ENCODE measurements at places on chromosomes 16 and 17.
A peak's percentile ranks its signal among the peaks of the same experiment; 100 is the strongest.

DNA sequence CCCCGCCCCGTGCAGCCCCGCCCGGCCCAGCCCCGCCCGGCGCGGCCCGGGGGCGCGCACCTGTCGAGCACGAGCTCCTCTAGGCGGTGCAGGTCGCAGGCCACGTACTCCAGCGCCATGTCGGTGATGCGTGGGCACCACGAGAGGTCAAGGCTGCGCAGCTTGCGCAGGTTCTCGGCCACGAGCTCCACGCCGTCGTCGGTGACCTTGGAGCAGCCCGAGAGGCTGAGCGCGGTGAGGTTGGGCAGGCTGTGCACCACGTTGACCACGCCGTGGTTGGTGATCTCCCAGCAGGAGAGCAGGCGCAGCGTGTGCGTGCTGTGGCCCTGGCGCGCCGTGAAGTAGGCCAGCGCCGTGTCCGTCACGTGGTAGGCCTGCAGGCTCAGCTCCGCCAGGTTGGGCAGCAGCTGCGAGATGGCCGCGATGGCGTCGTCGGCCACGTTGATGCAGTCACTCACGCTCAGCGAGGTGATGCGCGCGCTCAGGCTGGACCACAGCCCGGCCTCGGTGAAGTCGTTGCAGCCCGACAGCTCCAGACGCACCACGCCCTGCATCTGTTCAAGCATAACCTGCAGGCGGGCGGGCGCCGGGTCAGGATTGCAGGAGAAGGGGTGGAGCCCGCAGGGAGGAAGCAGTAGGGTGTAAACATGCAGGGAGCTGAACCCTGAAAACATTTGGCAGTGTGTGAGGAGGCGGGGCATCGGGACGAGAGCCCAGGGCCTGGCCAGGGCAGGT is 5.3 kb upstream of the WDR24 start:
- DNase-seq = no peak

GRCh38 chr17:47797797-47798196 is 23.8 kb downstream of the OSBPL7 start:
- DNase-seq = no peak

DNA sequence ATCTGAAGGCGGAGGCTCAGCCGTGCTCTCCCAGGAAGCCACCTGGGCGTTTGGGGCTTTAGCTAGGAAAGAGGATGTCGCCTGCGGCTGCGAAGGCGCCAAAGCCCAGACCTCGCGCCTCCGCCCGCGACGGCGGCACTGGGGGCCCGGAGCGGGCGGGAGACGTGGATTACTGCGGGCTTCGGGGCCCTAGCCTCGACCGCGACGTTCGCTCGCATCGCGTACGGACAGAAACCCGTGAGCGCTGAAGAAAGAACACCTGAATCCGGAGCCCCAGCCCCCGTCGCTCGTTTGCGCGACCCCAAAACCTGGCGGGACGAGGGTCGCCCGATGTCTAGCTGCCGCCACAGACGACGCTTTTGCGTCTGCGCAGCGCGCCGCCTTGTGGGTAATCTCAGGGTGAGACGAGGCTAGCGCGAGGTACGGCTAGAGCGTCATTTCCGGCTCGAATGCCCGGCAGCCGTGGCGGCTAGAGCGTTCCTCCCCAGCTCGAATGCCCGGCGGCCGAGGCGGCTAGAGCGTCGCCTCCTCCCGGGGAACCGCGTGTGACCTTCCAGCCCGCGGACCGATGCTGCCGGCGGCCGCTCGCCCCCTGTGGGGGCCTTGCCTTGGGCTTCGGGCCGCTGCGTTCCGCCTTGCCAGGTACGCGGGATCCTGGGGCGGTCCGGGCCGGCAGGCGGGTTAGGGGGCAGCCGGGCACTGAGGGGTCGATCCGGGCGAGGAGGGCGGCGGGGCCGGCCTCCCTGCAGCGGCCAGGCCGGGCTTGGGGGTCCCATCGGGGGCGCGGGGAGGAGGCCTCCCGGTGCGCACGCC is at the start of gene MRPL12:
Gene MRPL12 (plus strand): TSS at position 434 of the 813 bp plus-strand sequence. CDS start 135 bp downstream, at position 569.
- peak; percentile 89 for DNase-seq

GRCh38 chr17:37194208-37194607 is 181.6 kb upstream of the C17orf78 start:
- no peak for DNase-seq

GRCh38 chr17:3527896-3528295 is 29.7 kb downstream of the TRPV3 start:
- DNase-seq = no peak

DNA sequence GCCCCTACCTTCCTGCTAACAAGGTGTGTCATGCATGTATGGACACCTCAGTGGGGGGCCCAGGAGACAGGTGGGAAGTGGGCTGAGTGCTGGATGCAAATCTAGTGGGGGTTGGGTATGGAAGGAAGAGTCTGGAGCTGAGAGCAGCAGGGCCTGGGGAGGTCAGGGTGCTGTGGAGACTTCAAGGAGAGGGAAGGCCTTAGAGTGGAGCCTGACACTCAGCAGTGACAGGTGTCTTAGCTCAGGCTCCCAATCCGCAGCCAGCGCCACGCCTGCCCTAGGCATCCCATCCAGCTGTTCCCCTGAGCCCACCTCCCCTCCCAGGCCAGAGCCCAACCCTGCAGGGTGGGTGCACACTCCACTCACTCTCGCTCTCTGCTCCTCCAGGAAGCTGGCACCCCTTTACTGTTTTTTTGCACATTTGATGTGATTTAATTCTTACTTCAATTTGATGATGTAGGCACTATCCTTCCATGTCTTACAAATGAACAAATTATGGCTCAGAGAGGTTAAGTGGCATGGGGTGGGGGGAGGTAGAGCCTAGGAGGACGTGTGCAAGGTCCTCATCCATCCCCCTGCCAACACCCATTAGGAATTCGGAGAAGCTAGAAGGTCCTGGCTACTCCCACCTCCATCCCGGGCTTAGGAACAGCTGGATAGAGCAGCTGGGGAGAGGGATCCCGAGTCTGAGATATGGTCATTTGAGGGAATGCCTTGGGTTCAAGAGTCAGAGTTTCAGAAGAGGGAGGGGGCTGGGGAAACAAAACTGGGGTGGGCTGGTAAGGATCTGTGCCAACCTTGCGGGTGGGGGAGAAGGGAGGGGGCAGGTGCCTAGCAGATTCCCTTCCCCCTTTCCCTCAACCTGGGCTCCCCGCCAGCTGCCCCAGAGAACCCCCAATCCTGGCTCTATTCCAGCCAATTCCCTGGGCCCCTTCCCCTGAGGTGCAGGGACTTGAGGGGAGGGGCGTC is 2.1 kb downstream of the FAM171A2 start:
- DNase-seq = no peak

GRCh38 chr16:88276591-88276990 is 106.2 kb upstream of the ZNF469 start:
- DNase-seq = no peak

GRCh38 chr16:20380782-20381181 is 23.8 kb downstream of the PDILT start:
- DNase-seq = no peak

DNA sequence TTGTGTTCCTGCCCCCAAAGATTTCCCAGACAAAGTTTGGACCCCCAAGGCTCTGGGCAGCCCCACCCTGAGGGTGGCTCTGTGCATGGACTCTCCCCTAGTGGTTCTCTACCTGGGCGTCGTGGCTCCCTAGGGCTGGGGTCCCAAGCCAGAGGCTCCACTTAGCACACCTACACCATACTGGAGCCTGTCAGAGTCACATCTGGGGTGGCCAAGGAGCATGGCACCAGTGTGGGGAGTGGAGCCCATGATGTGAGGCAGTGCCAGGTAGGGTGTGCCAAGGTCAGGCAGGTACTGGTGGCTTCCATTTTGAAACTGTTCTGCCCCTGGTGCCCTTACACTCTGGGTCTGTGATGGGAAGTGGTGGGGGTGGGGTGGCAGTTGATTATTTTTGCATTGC is 109.9 kb upstream of the GNAO1 start:
- DNase-seq = no peak

DNA sequence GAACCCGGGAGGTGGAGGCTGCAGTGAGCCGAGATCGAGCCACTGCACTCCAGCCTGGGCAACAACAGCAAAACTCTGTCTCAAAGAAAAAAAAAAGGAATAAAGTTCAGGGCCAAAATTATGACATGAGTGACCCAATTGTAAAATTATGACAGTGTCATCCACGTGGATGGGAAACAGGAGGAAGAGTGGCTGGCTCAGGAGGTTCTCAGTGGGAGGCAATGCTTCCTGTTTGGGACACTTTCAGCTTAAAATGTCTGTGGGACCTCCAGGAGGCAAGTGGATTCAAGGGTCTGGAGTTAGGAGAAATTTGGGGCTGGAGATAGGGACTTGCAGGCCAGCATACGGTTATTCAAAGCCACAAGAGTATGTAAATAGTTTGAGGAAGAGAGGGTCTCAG is 8.0 kb upstream of the STX4 start:
- no peak for DNase-seq

DNA sequence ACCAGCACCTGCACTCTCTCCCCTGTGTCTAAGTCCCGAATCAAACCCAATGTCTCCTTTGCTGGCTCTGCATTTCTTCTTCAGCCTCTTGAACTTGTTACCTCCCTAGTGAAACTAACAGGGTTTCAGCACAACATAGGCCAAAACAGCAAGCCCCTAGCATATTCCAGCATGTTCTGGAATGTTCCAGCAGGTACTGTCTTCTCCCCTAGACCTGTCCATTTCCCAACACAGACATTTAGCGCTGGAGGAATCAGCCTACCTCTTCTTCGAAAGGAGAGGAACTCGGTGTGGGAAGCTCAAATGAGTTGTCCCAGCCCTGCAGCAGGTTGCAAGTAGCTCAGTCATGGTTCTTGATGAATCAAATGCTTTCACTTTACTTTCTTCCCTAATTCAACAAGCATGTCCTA is 47.1 kb downstream of the LITAF start:
- DNase-seq = no peak

- DNase-seq = peak; percentile 42
These were observed 662 bp downstream of the WIPF2 start for GRCh38 chr17:40219594-40220338.

GRCh38 chr17:17886226-17886625 is 49.4 kb upstream of the SREBF1 start:
- no peak for DNase-seq

- peak; percentile 40 for DNase-seq
These were observed 46.5 kb downstream of the STX8 start for GRCh38 chr17:9529033-9529700.

DNA sequence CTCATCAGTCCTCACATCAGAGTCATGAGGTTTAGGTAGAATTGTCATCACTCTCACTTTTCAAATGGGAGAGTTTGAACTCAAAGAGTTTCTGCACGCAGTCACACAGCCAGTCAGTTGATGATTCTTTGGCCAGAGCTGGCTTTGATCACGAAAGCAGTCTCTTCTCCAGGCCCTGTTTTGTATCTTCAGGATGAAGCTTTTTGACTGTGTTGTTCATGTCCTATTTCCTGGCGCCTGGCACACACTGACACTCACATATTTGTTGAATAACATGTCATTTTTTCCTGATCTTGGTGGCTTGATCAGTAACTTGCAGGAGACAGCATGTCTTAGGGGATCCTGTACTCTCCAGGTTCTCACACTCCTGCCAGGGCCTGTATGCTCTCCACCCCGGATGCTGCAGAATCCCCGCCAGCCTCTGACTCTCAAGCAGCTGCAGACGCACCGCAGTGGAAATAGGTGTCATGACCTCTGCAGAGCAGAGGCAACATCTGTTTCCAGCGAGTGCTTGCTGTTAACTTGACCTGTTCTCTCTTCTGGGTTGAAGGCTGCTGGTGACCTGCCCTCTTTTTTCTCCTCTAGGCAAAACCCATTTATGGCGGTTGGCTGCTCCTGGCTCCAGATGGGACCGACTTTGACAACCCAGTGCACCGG is 33.0 kb downstream of the MPRIP start:
- peak; percentile 44 for DNase-seq

DNA sequence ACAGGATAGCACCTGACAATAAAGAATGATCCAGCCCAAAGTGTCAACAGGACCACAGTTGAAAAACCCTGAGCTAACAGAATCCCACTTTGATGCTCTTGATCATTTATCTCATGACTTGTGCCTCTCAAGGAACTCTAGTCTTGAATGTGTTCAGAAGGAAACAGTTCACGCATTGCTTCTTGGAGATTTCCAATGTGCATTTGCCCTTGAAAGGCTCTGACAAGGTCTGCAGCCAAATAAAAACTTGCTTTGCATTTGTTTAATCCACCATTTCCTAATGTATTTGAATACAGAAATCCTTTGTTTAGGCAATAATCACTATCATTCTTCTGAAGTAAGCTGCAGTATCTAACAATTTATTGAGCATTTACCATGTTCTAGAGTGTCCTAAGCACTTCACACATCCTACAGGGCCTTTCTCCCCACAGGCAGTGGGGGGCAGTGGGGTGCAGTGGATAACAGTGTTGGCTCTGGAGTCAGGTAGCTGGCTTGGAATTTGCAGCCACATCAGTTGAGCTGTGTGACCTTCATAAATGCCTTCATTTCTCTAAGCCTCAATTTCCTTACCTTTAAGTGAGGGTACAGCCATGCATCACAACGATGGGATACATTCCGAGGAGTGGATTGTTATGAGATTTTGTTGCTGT is 239.7 kb downstream of the XYLT1 start:
- no peak for DNase-seq

DNA sequence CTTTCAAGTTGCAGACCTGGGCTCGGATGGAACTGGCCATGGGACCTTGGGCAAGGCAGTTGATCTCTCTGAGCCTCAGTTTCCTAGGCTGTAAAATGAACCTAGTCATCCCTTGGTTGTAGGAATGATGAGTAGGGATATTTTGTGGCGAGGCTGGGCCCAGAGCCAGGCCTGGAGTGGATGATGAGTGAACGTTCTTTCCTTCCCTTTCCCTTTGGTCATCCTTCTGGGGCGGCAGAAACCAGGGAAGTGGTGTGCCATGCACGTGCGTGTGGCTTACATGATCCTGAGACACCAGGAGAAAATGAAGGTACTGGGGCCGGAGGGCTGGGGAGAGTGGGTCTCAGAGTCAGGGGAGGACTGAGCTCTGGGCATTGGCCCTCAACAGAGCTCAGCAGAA is 8.4 kb downstream of the FBRS start:
- no peak for DNase-seq

DNA sequence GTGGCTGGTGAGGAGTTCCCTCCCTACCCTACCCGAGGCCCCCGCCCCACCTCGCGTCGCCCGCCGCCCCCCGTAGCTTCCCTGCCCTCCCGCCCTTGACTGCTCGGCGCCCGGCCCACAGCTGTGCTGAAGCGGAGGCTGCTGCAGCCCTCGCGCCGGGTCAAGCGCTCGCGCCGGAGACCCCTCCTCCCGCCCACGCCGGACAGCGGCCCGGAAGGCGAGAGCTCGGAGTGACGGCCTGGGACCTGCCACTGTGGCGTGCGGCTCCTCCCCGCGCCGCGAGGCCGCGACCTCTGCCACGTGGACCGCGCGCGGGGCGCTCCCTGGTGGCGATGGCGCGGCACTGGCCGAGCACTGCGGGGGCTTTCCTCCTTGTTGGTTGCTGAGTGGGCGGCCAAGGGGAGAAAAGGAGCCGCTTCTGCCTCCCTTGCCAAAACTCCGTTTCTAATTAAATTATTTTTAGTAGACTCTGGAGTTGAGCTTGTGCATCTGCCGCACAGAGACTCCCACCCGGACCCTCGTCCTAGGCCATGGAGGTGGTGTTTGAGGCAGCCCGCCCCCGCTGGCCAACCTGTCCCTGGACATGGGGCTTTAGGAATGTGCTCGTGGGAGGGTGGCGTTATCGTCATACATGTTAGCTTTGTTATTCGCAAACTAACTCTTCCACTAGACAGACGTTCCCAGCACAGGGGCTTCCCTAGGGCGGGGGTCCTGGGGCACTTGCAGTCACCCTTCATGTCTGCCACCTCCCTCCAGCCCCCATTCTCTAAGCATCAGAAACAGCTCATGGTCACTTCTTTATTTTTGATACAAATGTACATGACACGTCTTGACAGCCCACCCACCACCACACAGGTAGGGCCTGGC is 4.4 kb downstream of the TP53I13 start:
- peak; percentile 54 for DNase-seq
